ENCODE measurements at places on chromosomes 2 and 18.

DNA sequence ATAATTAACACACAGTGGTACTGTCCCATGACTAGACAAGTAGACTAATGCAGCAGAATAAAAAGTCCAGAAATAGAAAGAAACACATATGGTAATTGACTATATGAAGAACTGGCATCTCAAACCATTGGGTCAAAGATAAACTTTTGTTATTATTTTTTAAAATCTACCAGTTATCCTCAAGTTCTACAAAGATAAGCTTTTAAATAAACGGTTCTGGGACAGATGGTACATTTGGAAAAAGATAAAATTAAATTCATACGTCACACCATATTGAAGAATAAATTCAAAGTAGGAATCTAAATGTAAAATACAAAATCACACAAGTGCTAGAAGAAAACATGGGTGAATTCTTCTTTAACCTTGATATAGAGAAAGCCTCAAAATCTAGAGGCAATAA is 37.6 kb upstream of the PLEKHM3 start:
- no peak for DNase-seq

DNA sequence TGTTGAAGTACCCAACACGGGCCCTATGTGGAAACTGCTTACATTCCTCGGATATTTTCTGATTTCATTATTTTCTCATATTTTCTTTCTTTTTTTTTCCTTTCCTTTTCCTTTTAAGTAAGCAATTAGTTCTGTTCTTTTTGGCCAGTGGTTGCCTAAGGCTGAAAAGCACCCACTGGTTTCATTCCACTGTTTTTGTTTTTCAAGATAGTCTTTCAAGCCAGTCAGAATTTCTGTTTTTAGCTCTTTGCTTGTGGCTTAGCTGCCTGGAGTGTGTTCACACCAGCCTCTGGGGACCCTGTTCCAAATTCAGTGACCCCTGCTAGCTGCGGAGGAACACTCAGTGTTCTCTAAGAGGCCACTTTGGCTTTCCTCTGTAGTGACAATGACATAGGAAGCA is 73.6 kb downstream of the NRP2 start:
- DNase-seq, result no peak

- DNase-seq, result no peak
Observed at GRCh38 chr2:98468621-98469236, 24.1 kb downstream of the INPP4A start.

GRCh38 chr2:226836548-226836885 is 663 bp downstream of the RHBDD1 start:
- DNase-seq, result no peak

DNA sequence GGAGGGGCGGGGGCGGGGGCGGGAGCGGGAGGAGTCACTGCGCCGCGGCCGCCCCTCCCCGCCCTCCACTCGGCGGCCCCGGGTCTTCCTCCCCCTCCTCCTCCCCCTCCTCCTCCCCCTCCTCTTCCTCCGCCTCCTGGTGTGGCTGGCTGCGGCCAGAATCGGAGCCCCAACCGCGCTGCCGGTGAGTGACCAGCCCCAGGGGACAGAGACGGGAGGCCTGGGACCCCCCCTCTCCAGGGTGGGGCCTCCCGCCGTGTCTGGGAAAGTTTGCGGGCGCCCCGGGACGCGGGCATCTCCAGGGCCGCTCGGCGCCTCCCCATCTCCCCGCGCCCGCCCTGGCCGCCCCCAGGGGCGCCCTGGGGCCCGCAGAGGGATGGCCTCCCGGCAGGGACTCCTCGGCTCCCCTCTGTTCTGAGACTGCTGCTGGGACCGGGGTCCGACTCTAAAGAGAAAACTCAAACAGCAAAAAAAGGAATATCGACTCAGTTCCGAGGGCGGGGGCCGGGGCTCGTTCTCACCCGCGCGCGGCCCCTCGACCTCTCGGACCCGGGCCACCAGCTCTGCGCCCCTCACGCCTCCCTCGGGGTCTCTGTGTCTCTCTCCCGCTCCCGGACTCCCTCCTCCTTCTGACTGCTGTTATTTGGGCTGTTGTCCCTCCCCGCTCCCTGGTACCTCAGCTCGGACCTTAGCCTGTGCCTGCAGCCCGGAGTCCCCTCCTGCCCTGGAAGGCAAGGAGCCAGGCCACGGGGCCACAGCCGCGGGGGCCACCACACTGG is at the start of gene STON1:
Gene STON1, plus strand, starts transcription at position 122 of the 779 bp plus-strand sequence. CDS start 50,480 bp downstream, outside the sequence.
- DNase-seq, result peak; percentile 18

DNA sequence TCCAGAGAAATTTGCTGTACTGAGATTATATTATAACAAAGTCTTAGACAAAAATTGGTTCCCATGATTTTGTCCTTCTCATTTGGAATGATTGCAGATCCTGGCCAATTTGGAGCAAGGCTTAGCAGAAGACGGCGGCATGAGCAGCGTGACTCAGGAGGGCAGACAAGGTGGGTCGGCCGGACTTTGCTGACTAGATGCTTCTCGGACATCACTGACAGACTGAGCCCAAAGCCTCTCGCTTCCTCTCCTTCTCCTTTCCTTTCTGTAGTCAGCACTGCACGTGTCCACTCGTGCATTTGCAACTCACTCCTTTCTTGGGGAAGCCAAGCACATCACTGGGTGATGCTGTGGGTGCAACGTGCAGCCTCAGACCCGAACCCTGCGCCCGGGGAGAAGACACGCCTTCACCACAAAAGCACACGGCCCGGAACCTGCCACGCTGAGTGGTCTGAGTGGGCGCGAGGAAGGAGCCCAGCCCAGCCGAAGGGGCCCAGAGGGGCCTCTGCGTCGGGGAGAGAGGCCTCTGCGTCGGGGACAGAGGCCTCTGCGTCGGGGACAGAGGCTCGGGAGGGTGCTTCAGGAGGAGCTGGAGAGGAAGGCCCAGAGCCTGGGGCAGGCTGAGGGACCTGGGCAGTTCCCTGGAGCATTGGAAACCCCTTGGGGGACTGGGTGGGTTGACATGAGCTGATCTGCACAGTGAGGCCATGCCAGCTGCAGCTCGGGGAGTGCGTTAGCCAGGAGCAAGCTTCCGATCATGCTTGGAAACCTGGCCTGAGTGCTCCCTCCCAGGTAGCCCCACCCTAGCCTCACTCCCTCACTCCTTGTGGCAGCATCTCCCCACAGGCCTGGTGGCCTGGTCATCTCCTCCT is 61.6 kb downstream of the ADI1 start:
- DNase-seq, result no peak

DNA sequence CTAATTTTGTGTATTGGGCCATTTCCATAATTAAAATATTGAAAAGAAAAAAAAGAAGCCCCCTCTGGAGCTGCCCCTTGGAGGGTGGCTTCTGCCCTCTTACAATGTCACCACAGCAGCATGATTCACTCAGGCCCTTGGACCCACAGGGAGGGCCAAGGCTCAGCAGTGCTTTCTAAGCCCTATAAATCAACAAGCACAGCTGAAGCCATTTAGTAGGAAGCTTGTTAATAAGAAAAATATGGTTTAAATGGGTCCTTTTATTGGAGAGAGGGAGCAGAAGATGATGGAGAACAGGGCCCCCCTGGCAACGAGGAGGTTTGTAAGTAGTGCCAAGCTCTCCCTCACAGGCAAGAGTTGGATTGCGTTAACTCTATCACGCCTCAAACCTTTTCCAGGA is 107.6 kb upstream of the FZD7 start:
- DNase-seq, result no peak

GRCh38 chr2:109257653-109258052 is 128.6 kb downstream of the SH3RF3 start:
- DNase-seq, result no peak

DNA sequence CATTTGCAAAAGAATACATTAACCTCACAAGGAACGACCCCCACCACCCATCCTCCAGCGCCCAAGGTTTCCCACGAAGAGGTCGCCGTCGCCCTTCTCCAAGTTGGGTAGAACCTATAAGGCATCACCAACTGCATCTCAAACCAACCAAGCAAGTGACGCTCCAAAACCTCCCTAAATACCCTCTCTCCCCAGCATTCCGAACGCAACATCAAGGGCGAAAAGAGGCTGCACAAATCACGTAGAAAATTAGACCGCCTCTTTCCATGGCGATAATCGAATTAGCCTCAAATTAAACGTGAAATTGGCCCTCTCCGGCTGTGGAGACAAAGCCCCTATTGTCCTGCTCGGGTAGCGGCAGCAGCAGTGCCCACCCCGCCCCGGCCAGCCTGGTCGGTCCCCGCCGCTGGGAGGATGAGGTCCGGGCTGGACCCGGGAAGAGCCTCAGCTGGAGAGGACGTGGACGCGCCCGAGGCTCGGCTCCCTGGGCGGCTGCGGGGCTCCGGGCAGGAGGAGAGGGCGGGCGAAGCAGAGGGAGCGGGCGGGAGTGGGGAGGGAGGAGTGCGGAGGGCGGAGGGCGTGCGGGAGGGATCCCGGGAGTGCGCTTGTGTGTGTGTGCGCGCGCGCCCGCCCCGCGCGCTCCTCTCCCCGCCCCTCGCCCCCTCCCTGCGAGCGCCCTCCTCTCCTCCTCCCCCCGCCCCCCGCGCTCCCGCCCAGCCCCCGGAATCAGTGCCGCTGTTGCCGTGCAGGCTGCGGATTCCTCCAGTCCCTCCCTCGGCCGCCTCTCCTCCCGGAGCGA is at the start of gene SPTBN1:
Gene SPTBN1, plus strand, starts transcription at position 765 of the 799 bp plus-strand sequence. CDS start 70,092 bp downstream, outside the sequence.
- peak; percentile 33 for DNase-seq

DNA sequence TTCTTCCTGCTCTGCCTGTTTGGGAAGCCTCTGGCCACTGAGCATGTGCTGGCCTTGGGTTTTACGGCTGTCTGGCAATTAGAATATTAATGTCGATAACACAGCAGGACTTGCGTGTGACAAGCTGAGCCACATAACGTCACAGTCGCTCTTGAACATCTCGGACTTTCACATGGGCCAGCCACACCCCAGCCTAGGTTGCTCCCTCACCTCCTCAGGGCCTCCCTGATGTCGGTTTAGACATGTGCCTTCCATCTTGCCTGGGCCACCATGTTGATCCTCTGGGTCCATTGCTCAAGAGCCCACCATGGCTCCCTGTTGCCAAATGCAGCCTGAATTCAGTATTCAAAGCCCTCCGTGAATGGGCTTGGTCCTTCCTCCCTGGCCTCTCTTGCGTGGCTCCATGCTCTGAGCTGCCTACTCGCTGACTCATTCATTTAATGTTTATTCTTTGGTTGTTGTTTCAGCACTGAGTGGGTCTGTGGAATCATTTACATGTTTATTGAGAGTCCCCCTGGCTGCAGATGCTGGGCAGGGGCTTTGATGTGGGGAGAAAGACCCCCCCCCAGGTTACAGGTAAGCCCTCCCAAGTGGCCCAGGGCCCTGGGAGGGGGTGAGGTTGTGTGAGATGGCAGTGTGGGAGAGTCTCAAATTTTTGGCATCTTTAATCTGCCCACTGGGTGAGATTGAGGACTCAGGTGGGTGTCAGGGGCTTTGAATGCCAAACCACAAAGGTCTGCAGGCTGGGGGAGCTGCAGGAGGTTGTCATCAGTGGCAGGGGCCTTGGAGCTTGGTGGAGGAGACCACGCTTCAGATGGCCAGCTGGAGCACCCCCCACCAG is 62.0 kb downstream of the ODC1 start:
- DNase-seq, result no peak

DNA sequence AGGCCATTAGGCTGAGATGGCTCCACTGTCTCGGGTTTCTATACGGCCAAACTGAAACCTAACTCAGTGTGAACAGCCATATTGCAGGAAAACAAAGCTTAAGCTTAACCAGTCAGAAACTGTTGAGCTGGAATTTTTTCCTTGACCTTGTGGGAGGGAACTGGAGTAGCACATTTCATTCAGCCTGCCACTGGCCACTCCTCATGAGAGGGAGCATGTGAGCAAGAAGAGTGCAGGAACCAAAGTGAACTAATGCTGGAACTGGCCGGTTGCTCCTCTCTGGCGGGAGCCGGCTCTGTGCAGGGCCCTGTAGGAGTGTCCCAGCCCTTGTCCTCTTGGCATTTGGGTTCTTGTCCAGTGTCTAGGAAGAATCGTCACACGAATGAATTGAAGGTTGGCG is 5.9 kb upstream of the POLE4 start:
- DNase-seq, result no peak

GRCh38 chr18:5571666-5572065 is 27.9 kb upstream of the EPB41L3 start:
- DNase-seq, result no peak

- DNase-seq, result no peak
Observed at GRCh38 chr2:163370169-163370886, 365.5 kb downstream of the FIGN start.

GRCh38 chr2:59297816-59298215 is 1056.7 kb upstream of the FANCL start:
- no peak for DNase-seq

GRCh38 chr18:9719421-9719981 is 11.4 kb downstream of the RAB31 start:
- no peak for DNase-seq

GRCh38 chr2:25620077-25620476 is 53.3 kb downstream of the DTNB start:
- DNase-seq, result no peak

DNA sequence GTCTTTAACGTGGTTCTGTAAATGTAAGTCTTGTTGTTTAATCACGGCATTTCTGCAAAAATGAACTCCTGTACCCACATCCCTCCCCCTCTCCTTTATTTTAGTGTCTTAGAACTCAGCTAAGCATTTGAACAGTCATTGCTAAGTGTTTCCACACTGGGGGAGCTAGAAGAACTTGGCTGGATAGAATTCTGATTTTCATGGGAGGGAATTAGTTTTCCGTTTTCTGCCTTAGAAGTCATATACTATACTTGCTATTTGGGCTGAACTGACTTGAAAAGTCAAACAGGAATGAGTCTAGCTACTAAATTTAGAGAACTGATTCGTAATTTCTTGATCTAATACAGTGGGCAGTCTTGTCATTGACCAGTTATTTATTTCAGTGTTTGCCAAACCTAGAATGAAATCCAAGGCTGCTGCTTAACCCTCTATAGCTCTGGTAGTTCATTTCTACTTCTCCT is 61.1 kb downstream of the FMNL2 start:
- no peak for DNase-seq

DNA sequence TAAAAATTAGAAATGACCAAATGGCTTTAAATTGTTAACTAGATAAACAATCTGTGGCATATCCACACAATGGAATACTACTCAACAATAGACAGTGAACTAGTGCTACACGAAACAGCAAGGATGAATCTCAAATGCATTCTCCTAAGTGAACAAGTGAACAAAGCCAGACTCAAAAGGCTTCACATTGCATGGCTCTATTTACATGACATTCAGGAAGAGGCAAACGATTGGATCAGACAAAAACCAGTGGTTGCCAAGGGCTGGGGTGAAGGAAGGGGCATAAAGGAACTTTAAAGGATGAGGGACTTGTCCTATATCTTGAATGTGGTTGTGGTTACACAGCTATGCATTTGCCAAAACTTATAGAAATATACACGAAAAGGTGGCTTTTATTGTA is 184.3 kb downstream of the RPIA start:
- DNase-seq, result no peak

GRCh38 chr2:224938651-224939182 is 103.6 kb downstream of the DOCK10 start:
- DNase-seq, result no peak

DNA sequence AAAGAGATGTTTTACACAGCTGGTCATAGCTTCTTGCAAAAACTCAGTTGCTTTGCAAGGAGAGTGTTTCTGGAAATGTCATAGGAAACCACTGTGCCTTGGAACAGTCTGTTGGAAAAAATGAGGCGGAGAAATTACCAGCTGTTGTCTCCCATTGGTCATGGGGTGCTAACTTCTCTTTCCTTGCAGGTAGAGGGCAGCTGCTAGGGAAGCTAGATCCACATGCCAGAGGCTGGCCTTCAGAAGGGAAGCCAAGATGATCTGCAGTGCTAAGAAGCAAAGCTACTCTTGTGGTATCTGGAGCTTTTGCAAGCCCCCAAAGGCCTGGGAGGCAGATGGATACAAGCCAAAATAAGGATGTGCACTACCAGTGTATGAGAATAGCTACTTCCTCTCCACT is 34.8 kb upstream of the LAMA1 start:
- no peak for DNase-seq

- no peak for DNase-seq
Observed at GRCh38 chr2:96100893-96101304, 15.5 kb downstream of the ADRA2B start.

- DNase-seq, result no peak
Observed at GRCh38 chr2:235626658-235627057, 132.8 kb downstream of the AGAP1 start.
